ENCODE measurements at places on chromosomes 16 and 17.

DNA sequence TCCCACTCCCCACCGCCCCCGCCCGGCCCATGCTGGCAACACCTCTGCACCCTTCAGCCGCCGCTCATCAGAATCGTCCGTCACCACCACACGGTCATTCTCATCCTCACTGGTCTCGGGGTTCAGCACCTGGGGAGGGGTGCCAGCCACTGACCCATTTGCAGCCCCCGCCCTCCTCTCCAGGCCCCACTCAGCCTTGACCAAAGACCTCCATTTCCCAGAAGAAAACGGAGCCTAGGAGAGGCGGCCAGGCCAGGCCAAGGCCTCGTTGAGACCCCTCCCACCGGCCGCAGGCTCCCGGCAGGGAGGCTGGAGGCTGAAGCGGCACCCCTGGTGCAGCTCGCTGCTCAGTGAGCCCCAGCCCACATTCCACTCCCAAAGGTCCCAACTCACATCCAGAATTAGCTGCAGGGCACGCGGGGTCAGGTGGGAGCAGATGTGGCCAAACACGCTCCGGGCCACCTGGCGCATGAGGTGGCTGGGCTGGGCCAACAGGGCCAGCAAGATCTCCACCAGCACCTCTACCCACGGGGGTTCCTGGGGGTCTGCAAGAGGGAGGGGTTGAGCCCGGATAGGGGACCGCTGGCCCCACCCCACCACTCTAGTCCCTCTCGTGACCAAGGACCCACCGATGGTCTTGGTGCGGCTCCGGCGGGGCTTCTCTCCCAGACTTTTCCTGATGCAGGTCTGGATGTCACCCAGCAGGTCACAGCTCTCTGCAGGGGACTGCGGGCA lies 9.8 kb downstream of the MYBBP1A start:
- no peak for DNase-seq

- no peak for DNase-seq
These were observed 5.1 kb upstream of the NME4 start for GRCh38 chr16:391885-392335.

GRCh38 chr16:66668777-66669444 lies 27.6 kb downstream of the CMTM4 start:
- no peak for DNase-seq

GRCh38 chr17:16286947-16287562 lies 66.2 kb downstream of the CENPV start:
- no peak for DNase-seq

Data from vagina (tissue), 2 donors.